ENCODE measurements at places on chromosomes 2 and 18. TPM values are rescaled to one million over a fixed set of nuclear protein-coding genes. Genes with fewer than 3 reads are reported as not detected.

GRCh38 chr2:12419803-12420202 is 296.9 kb upstream of the TRIB2 start:
- no peaks in the 10 kb centered on the region for H3K36me3 ChIP-seq
- no peak overlapping the region for H3K27ac ChIP-seq
- no peak for DNase-seq

GRCh38 chr2:163441603-163442002 is 294.2 kb downstream of the FIGN start:
- H3K27ac ChIP-seq: no peak overlapping the region
- no peak for DNase-seq
- no peaks in the 10 kb centered on the region for H3K4me1 ChIP-seq
- H3K27me3 ChIP-seq: peaks cover 47% of the 10 kb centered on the region
- H3K36me3 ChIP-seq: no peaks in the 10 kb centered on the region

GRCh38 chr2:32926708-32927084 is 20.1 kb upstream of the LTBP1 start:
- H3K27me3 ChIP-seq: no peaks in the 10 kb centered on the region
- DNase-seq: peak; percentile 18
- no peaks in the 10 kb centered on the region for H3K36me3 ChIP-seq
- H3K4me1 ChIP-seq: no peaks in the 10 kb centered on the region

DNA sequence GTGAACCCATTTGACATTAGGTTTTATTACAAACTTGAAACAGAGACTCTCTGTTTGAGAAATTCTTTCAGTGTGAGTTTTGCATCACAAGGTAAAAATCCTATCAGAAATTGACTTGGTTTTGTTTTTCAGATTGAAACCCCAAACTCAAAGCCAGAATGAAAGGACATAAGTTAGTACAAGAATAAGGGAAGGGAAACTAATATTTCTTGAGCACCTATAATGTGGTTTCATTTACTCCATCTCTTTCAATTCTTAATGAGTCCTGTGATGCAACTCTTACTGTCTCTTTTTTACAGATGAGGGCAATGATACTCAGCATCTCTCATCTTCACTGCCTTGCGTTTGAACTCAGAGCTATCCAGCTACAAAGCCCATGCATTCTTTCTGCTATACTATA is 210.0 kb upstream of the SIX3 start:
- DNase-seq: no peak
- H3K27me3 ChIP-seq: no peaks in the 10 kb centered on the region
- H3K36me3 ChIP-seq: no peaks in the 10 kb centered on the region
- H3K4me3 ChIP-seq: no peak overlapping the region
- no peak overlapping the region for H3K27ac ChIP-seq

Gene GDF7
- not detected for total RNA-seq

DNA sequence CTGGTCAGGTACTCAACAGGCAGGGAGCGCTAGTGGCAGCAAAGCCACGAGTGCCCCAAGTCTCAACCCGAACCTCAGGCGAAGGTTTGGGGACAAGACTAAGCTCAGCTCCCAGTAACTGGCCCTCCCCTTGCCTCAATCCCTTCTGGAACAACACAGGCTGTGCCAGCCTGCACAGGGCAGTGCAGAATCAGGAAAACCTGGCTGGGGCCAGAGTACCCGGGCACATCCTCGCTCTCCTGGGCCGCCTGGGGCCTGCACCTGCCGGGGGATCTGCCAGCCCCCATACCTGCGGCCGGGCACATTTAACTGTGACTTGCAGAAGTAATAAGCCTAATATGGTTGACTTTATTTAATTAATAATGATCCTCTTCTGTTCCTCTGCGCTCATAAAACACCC is 60.6 kb downstream of the GBX2 start:
- no peaks in the 10 kb centered on the region for H3K4me1 ChIP-seq
- H3K36me3 ChIP-seq: no peaks in the 10 kb centered on the region
- no peak for DNase-seq
- no peak overlapping the region for H3K4me3 ChIP-seq
- no peak overlapping the region for H3K27ac ChIP-seq

- no peaks in the 10 kb centered on the region for H3K4me1 ChIP-seq
- H3K27me3 ChIP-seq: no peaks in the 10 kb centered on the region
- DNase-seq: no peak
- no peak overlapping the region for H3K4me3 ChIP-seq
- H3K36me3 ChIP-seq: no peaks in the 10 kb centered on the region
Observed at GRCh38 chr2:209629597-209629996, 142.0 kb upstream of the UNC80 start.

DNA sequence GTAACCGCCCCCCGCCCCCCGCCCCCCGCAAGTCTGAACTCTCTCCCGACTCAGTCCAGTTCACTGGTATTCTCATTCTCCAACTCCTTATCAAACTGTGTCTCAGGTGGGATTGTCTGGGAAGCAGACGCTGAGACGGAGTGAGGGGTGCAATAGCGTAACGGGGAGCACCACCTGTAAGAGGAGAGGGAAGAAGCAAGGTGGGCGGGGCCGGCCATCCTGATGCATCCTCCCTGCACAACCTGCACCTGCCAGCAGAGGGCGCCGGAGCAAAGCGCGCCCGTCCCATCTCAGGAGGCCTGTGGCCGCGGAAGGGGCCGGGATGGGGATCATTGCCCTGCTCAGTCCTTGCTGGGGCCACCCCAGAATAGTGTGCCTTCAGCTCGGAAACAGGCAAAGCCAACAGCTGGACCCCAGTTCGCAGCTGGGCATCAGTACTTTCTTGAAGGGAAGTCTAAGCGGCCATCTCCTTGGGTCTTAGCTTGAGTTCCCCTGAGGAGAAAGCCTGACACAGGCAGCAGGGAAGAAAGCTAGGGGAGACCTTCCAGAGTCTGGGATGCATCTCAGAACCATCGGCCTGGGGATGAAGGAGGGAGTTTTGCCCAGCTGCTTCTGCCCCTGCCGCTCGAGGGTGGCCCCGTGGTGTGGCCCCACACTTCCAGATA is 208.0 kb downstream of the TFCP2L1 start:
- peaks cover 30% of the 10 kb centered on the region for H3K4me1 ChIP-seq
- H3K4me3 ChIP-seq: peak overlapping the region; percentile 38
- no peaks in the 10 kb centered on the region for H3K36me3 ChIP-seq

DNA sequence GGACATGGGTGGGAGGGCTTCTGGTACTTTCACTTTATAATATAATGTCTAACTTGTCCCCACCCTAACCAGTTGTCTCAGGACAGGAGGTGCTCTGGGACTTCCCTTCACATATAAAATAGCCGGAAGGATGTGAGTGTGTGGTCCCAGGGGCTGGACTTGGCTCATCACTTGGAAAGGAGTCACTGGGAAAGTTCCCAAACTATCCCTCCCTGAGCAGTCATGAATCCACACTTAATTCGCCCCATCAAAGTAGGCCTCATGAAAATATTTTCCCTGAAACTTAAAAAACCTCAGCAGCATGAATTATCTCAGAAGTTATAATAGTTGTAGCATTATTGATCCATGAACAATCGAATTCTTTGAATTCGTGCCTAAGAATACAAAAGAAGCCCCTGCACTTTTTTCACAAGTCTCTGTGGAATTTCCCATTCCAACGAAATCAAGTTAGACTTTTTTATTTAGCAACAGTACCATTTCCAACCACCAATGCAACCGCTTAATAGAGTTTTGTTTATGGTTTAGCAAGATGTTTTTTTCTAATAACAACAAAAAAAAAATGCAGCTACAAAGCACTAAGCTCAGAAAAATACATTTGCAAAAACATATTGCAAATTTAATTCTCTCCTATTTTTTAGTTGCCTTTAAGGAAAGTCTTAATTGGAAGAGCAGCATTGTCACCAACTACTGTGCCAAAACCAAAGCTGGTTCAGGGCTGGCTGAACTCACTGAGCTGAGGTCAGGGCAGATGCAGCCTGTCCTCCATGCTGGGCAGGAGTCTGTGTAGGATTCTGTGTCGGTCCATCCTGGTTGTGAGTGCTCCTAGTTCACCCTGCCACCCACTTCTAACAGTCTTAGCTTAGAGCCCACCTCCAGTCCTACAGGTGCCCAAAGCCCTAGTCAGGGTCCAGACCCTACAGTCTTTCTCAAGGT is 68.8 kb upstream of the SPTBN1 start:
- H3K27ac ChIP-seq: no peak overlapping the region
- H3K27me3 ChIP-seq: peaks cover 8% of the 10 kb centered on the region
- DNase-seq: no peak
- H3K4me1 ChIP-seq: no peaks in the 10 kb centered on the region
- no peak overlapping the region for H3K4me3 ChIP-seq

DNA sequence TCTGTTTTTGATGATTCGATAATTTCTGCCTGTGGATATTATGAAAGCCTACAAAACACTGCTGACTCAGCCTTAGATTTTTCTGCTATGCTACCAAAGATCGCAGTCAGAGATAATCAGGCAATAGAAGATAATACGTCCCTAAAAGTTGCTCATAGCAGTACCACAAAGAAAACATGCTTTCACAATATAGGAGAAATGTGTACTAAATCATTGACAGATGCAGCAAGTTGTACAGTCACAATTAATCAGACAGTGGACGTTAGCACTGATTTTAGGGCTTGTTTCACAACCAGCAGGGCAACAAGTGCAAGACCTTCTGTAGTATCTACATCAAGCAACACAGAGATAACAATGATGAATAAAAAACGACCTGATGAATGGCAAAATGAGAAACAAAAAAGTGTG is 19.5 kb downstream of the RBM44 start:
- peaks cover 16% of the 10 kb centered on the region for H3K4me1 ChIP-seq
- H3K4me3 ChIP-seq: no peak overlapping the region
- H3K36me3 ChIP-seq: no peaks in the 10 kb centered on the region
- no peak overlapping the region for H3K27ac ChIP-seq

DNA sequence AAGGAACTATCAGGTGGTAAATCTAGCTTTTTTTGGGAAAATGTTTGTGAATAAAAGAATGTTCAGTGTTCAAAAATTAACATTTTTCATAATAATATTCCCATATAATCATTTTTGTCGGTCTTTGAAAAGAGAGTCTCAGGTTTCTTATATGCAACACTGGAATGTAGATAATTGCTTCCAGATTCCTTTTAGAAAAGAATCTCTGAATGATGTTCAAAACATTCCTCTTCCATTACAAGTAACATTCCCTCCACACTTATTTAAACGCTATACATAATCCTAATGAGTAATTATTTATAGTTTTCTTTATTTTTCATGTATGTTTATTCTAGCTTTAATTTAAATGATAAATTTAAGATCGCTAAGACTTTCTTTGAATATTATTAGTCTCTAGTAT is 7.0 kb downstream of the ZSWIM2 start:
- no peak overlapping the region for H3K4me3 ChIP-seq
- no peaks in the 10 kb centered on the region for H3K36me3 ChIP-seq
- no peak overlapping the region for H3K27ac ChIP-seq
- no peaks in the 10 kb centered on the region for H3K4me1 ChIP-seq

Gene AOX1
- total RNA-seq: 54.9 TPM

- no peak overlapping the region for H3K27ac ChIP-seq
- no peaks in the 10 kb centered on the region for H3K27me3 ChIP-seq
- DNase-seq: no peak
- no peaks in the 10 kb centered on the region for H3K36me3 ChIP-seq
- peaks cover 12% of the 10 kb centered on the region for H3K4me1 ChIP-seq
Observed at GRCh38 chr2:42103829-42104228, 56.0 kb downstream of the PKDCC start.

Gene MAP3K19
- total RNA-seq: not detected

Gene ALPI
- total RNA-seq: not detected

Gene MGAT4A
- 1.7 TPM for total RNA-seq

Gene TGFBRAP1
- total RNA-seq: 26.5 TPM

GRCh38 chr2:71570951-71571460 is 117.6 kb downstream of the DYSF start:
- H3K4me1 ChIP-seq: no peaks in the 10 kb centered on the region
- no peak for DNase-seq
- H3K4me3 ChIP-seq: no peak overlapping the region
- no peak overlapping the region for H3K27ac ChIP-seq
- H3K36me3 ChIP-seq: peaks cover 11% of the 10 kb centered on the region
- no peaks in the 10 kb centered on the region for H3K27me3 ChIP-seq

Gene G6PC2
- not detected for total RNA-seq

- no peaks in the 10 kb centered on the region for H3K36me3 ChIP-seq
- H3K4me3 ChIP-seq: no peak overlapping the region
- H3K4me1 ChIP-seq: peaks cover 2% of the 10 kb centered on the region
- H3K27me3 ChIP-seq: 0 out of 2 replicates have a peak, but pooled peaks cover 5% of the 10 kb centered on the region
- no peak overlapping the region for H3K27ac ChIP-seq
Observed at GRCh38 chr2:144510294-144510991, 9.5 kb downstream of the ZEB2 start.

DNA sequence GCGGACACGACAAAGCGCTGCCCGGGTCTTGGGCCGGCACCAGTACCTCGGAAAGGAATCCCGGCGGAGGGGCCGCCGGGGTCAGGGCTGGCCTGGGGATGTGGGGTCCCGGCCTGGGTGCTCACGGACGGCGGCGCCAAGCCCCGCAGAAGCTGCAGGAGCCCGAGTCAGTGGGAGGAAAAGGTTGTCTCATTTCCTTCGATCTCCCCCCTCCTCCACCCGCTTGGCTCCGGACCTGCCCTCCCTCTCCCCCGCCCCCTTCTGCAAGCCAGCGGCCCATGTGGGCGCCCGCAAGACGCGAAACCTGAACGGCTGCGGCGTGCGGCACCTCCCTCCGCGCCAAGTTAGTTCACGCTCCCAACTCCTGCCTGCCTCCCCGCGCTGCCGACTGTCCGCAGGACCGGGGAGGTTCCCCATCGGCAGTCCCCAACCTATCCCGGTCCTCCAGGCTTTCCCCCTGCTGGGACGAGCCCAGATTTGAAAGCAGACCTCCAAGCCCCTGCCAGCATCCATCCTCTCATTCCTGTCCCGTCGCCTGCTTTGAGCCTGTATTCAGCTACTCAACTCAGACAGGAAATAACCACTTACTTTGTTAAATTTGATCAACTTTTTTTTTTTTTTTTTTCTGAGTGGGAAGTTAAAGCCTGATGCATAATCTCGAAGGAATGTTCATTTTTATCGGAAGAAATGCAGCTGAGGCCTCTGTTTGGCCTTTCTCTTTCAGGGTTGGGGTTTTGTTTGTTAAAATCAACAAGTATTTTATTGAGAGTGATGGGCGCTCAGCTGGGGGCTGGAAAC is at the start of gene EVA1A:
Gene EVA1A, minus strand, starts transcription at position 172 of the 798 bp plus-strand sequence. CDS start 42,799 bp downstream, outside the sequence.
- peaks cover 25% of the 10 kb centered on the region for H3K4me1 ChIP-seq
- H3K27me3 ChIP-seq: no peaks in the 10 kb centered on the region

Gene TM4SF20
- not detected for total RNA-seq

Gene RPRM
- 1.4 TPM for total RNA-seq

DNA sequence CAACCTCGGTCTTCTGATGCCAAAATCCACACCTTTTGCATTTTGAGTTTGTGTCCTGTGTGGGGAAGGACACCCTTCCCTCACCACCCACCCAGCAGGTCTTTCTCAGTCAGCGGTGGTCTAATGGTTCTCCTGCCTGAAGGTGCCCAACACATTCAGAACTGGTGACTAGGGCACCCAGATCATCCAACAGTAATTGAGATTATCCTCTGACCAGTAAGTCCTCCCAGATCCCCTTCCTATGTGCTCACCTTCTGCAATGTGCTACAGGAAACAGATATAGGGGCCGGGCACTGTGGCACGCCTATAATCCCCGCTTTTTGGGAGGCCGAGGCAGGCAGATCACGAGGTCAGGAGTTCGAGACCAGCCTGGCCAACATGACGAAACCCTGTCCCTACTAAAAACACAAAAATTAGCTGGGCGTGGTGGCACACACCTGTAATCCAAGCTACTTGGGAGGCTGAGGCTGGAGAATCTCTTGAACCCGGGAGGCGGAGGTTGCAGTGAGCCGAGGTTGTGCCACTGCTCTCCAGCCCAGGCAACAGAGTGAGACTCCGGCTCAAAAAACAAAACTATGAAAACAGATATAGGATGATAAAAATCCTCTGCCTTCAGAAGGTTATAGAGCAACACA is 56.2 kb downstream of the REEP1 start:
- no peak overlapping the region for H3K4me3 ChIP-seq
- DNase-seq: no peak
- no peaks in the 10 kb centered on the region for H3K36me3 ChIP-seq
- no peak overlapping the region for H3K27ac ChIP-seq
- H3K4me1 ChIP-seq: no peaks in the 10 kb centered on the region

- H3K36me3 ChIP-seq: no peaks in the 10 kb centered on the region
- no peak overlapping the region for H3K27ac ChIP-seq
- DNase-seq: no peak
- H3K4me3 ChIP-seq: no peak overlapping the region
Observed at GRCh38 chr2:26542194-26542455, 64.2 kb upstream of the OTOF start.

Data from PC-3 (cell line).